ENCODE measurements at places on chromosomes 4 and X.

GRCh38 chr4:32148111-32148666 is 1428.0 kb downstream of the PCDH7 start:
- DNase-seq, result no peak

- no peak for DNase-seq
These were observed 11.5 kb downstream of the PRDM8 start for GRCh38 chr4:80208610-80209339.

DNA sequence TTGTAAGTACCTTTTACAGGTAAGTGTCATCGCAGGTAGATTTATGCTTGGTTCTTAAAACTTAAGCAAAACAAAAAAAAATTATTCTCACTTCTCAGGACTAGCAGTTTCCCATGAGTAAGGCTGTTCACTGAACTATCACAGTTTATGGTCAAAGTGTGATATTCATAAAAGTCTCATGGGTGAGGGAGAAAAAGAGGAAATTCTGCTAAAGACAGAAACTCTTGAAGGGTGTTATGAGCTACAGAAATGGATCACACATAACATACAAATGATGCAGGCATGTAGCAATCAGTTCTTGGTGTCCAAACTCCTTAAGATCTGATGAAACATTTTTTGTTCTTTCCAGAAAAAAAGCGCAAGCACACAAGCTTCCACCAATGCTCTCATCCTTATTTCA is 8.5 kb downstream of the RAB9A start:
- DNase-seq, result no peak

DNA sequence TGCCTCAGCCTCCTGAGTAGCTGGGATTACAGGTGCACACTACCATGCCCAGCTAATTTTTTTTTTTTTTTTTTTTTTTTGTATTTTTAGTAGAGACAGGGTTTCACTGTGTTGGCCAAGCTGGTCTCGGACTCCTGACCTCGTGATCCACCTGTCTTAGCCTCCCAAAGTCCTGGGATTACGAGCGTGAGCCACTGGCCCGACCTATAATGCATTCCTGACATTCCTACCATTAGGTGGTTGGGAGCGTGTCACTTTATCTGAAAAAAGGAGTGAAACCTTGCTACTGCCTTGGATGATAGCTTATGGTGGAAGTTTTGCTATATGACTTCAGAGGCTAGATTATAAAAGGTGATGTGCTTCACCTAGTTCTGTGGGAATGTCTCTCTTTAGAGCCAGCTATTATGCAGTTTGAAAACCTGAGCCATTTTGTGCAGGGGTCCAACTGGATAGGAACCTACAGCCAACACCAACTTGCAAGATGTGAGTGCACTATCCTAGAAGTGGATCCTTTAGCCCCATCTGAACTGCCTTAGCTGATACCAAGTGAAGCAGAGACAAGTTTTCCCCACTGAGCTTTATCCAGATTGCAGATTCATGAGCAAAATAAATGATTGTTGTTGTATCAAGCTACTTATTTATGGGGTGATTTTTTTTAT is 29.8 kb upstream of the EMCN start:
- no peak for DNase-seq

GRCh38 chrX:127764674-127765073 is 287.5 kb downstream of the ACTRT1 start:
- DNase-seq, result no peak

GRCh38 chr4:1337376-1337831 is 9.6 kb upstream of the UVSSA start:
- DNase-seq, result no peak

GRCh38 chrX:52262195-52262546 is 77.5 kb downstream of the MAGED4 start:
- no peak for DNase-seq

DNA sequence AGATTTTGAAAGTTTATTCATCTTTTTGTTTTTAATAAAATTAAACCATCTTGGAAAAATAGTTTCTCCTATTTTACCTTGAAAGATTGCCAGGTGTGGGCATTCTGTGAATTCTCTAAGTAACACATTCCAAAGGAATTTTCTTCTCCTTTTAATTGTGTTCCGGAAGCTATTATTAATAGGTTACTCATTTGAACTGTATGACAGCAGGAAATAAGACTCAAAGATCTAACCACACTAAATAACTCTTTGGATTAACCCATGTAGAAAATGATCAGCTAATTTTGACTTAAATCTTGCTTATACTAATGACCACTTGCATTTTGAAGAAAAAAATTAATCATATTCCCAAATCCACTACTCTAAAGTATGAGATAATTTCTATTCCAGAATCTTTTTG is 17.6 kb upstream of the CCNI start:
- DNase-seq, result no peak

DNA sequence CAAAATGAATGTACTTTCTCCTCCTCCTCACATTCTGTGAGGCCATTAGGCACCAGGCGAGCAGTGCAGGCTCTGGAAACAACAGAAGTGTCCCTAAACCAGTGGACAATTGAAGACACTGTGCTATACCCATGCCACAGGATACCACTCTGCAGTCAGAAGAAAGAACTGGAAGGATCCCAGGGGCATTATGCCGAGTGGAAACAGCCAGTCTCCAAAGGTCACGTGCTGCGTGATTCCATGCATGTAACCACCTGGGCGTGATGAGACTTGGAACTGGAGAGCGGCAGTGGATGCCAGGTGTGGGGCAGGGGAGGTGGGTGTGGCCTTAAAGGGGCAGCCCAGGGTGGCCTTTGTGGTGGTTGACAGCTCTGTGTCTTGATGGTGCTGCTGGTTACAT is 139.4 kb downstream of the EVC2 start:
- no peak for DNase-seq

DNA sequence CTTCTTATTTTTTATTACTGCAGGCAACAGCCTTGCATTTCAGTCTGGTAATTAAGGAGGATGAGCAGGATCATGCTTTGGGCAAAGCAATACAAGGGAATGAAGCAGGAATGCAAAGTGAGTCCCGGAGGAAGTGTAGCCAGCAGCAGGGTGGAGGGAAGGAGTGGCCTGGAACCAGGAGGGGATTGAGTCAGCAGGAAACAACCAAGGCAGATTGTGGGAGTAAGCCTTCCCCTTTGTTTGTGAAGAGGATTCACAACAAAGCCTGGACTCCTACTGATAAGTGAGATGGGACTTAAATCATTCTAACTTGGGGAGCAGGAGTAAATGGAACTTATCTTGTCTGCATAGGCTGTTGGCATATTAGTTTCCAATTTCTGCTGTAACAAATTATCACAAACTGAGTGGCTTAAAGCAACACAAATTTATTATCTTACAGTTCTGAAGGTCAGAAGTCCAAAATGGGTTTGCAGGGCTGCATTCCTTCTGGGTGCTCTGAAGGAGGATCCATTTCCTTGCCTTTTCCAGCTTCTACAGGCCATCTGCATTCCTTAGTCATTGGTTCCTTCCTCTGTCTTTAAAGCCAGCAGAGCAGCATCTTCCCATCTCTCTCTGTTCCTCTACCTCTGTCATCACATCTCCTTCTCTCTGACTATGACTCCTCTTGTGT is 93.2 kb upstream of the AP1S2 start:
- no peak for DNase-seq

DNA sequence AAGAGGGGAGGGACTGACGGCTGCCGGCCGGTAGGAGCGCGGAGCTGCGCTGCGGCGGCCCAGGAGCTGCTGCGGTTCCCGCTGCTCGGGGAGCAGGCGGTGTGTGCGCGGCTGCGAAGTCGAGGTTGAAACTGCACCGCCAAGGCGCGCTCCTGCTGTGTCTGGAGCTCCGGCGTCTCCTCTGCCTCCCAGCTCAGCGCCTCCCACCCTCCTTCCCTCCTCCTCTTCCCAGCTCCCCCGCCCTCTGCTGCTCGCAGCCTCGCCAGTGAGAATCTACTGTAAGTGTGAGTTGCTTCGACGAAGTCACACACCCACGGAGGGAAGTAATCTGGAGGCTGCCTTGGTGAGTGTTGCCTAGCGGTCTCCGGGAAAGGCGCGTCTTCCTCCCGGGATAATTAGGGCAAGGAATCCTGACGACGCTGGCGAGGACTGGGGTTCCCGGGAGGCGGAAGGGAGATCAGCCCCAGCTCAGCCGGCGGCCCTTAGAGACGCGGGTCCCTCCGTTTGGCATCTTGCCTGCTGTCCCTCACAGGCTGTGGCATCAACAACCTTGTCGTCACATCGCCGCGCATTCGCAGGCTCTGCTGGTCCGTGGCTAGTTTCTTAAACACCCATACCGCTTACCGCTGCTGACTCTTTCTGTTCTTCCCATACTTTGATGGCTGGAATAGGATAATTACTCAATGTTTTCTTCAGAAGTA is at the start of gene EPHA5:
TSS of gene EPHA5 (minus strand) at position 159 of the 701 bp plus-strand sequence. CDS start 747 bp downstream, outside the sequence.
- DNase-seq, result no peak

DNA sequence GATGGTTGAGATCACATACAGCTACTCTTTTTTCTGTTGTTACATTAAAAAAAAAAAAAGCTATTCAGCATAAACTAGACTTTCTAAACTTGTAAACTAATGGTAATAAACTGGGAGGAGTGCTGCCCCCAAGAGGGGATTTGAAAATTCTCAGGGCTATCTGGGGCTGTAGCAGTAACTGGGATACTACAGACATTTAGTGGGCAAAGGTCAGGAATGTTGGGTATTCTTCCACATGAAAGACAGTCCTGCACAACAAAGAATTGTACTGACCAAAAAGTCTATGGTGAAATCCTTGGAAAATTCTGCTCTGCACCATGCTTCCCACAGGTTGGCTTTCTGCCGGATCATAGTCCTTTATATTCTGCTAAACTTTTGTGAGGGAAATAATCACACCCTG is 232.6 kb upstream of the BOD1L1 start:
- DNase-seq, result no peak

GRCh38 chr4:86542319-86543027 is 51.6 kb upstream of the PTPN13 start:
- DNase-seq, result no peak

GRCh38 chr4:95638920-95639501 is 90.2 kb upstream of the UNC5C start:
- no peak for DNase-seq

- no peak for DNase-seq
These were observed 9.0 kb upstream of the DAPP1 start for GRCh38 chr4:99807666-99808065.

DNA sequence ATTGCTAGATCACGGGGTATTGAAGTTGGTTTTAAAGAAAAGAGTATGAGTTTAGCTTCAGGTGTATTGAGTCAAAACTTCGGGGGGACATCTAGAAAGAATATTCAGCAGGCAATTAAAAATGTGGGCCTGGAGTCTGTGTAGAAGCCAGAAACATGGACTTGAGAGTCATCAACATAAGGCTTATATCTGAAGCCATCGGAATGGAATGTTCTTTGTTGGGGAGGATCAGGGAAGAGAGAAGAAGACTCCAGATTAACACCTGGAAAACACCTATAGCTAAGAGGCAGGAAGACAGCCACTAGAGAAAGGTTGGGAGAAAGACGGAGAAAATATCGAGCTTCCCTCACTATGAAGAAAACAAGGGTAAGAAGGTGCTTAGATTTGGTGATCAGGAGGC is 69.5 kb downstream of the BEND2 start:
- DNase-seq, result no peak

DNA sequence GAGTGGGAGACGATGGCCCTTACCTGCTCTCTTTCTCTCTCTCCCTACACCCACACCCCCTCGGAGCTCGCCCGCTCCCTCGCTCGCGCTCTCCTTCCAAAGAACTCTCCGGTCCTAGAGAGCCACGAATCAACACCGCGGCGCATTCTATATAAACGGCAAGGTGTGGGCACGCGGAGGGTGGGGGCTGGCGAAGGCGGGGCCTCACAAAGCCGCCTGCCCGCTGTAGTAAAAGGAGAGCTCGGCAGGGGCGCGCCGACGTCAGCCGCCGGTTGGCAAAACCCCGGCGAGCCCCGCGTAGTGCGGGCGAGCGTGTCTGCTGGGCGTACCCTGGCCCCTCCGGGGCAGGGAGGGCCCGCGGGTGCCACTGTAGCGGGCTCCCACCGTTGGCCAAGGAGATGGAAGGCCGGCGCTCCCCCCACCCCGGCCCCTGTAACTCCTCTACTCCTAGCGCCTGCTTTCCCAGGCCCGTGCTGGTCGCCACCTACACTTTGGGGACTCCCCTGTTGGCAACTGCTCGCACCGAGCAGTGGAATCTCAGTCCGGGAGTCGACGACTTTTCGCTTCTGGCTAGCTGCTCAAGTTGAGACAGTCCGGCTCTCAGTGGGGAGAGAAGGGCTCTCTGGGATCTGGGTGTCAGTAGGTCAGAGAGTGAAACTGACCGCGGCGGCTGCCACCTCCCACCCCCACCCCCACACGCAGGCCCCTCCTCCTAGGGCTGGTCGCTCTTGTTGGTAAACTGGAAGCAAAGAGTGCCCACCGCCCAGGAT is 325.5 kb upstream of the F9 start:
- DNase-seq, result no peak

GRCh38 chrX:137352101-137352660 is 213.7 kb upstream of the ZIC3 start:
- DNase-seq, result no peak

DNA sequence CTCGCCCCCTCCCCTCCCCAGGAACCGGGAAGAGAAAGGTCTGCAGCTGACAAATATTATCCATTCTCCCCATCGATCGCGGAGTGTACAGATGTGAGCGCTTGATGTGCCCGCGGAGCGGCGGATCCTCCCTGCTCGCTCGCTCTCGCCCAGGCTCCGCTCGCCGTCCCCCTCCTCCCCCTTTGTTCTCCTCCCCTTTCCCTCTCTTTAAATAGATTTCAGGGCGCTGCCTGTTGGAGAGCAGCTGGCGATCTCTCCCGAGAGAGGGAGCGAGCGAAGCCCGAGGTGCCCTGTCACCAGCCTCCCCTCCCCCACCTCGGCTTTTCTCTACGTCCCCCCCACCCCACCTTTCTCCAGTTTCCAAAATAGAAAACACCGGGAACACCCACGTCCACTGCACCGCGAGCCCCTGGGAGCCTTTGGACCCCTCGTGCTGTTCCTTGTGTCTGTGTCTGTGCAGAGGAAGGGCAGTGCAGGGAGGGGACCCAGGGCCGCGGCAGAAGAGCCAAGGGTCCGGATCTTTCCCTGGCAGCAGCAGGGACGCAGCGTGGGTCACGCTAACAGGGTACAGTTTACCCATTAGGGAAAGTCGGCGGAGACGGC is 56.6 kb upstream of the BCOR start:
- DNase-seq, result no peak

DNA sequence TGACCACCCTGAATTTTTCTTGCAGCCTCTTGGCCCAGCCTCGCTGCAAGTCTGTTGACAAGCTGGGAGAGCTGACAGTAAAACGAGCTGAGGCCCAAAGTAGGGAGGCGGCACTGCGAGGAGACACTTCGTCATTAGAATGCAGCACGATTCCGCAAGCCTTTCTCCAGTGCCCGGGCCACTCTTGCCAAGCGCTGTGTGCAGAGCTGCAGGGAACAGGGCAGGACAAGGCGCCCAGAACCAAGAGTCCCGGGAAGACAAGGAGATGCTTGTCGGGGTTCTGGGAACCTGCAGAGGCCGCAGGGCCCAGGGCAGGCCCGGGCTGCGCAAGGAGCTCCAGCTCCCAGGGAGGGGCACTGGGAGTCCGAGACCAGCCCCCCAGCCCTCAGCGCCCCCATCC is 187.1 kb downstream of the BCOR start:
- DNase-seq, result no peak

Measured in GM12892 (cell line).